Activated naive CD8-positive, alpha-beta T cell treated with anti-CD3 and anti-CD28 coated beads, Interleukin-2, amount 50 U/mL, for 24 hours (primary cell): ENCODE measurements at places on chromosomes 12 and 14.
A peak's percentile ranks its signal among the peaks of the same experiment; 100 is the strongest.

DNA sequence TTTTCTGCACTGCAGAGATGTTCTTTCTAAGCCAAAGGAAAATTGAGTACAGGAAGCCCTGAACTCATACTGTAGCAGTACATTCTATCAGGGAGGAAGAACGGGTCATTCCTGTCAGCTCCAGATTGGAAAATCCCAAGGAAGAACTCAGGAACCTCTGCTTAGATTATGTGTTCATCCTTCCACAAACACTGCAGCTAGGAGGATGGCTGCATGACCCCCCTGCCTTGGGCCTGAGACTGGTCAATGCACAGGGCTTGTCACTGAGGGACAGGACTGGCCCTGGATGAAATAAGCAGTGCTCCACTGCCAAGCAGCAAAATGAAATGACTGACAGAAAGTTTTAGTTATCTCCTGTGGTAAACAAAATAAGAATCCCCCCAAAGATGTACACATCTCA is 1406.8 kb upstream of the TMEM132C start:
- H3K36me3 ChIP-seq: no peaks in the 10 kb centered on the region
- no peak overlapping the region for H3K27ac ChIP-seq
- H3K27me3 ChIP-seq: peaks cover 2% of the 10 kb centered on the region

DNA sequence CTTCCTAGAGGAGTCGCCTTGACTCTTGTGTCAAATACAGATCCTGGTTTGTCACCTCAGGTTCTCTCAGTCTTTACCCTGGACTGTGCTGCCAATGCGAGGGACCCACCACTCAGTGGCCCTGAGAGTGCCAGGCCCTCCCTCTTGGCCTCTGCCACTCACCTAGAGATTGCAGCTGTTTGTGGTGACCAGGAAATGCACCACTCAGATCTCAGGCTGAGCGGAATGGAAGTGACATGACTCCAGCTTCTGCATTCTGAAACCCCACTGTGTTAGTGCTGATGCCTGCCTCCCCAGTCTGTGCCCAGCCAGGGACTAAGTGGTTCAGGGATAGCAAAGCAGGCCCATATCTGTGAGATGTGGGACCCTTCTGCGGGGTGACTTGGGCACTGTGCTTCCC is 27.8 kb upstream of the NEDD1 start:
- H3K27ac ChIP-seq: no peak overlapping the region
- no peak for DNase-seq
- no peaks in the 10 kb centered on the region for H3K36me3 ChIP-seq
- H3K4me1 ChIP-seq: no peaks in the 10 kb centered on the region
- peaks cover 8% of the 10 kb centered on the region for H3K27me3 ChIP-seq
- no peak overlapping the region for H3K4me3 ChIP-seq

DNA sequence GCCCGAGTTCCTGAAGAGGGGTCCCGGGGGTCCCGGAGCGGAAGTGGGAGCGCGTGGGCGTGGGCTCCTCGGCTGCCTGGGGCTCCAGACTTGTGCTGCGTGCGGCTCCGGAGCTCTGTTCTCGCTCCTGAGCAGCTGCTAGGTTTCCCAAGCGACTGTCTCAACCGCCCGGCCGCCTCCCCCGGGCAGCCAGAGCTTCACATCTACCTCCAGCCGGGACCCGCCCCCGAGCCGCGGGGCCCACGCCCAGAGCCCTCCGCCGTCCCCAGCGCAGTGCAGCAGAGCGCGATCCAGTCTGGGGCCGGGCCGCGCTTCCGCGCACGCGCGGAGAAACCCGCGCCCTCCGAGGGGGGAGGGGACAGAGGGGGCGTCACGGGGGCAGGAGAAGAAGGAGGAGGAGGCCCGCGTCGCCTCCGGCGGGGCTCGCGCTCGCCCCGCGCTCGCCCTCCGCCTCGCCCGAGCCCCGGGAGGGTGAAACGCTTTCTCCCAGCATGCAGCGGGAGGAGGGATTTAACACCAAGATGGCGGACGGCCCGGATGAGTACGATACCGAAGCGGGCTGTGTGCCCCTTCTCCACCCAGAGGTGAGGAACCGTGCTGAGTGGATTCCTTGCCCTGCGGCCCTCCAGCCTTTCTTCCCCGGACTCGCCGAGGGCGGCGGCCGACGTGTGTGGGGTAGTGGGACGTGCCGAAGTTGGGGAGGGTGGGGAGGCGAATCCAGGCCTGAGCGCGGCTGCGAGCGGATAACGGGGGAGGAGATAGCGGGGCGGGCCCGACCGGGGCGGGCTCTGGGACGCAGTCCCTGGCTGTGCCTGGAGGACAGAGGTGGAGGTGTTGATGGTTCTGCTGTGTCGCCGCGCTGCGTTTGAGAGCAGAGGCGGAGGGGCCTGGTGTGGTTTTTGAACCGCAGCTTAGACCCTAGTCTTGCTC is at the start of gene ZDHHC17:
Gene ZDHHC17 (plus strand): TSS at position 370 of the 930 bp plus-strand sequence. CDS start 122 bp downstream, at position 492.
- H3K27me3 ChIP-seq: no peaks in the 10 kb centered on the region
- peak within 1 kb of the TSS; percentile 96 for H3K27ac ChIP-seq
- no peaks in the 10 kb centered on the region for H3K36me3 ChIP-seq
- peaks cover 45% of the 10 kb centered on the region for H3K4me1 ChIP-seq
- H3K4me3 ChIP-seq: peak within 1 kb of the TSS; percentile 96
- peak; percentile 90 for DNase-seq

DNA sequence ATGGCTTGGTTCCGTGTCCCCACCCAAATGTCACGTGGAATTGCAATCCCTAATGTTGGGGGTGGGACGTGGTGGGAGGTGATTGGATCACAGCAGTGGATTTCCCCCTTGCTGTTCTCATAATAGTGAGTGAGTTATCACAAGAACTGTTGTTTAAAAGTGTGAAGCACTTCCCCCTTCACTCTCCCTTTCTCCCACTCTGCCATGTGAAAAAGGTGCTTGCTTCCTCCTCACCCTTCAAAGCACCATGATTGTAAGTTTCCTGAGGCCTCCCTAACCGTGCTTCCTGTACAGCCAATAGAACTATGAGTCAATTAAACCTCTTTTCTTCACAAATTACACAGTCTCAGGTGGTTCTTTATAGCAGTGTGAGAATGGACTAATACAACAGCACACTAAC is 5.3 kb upstream of the CEP128 start:
- peak overlapping the region; percentile 66 for H3K27ac ChIP-seq
- peaks cover 45% of the 10 kb centered on the region for H3K4me1 ChIP-seq
- H3K4me3 ChIP-seq: no peak overlapping the region
- peaks cover 6% of the 10 kb centered on the region for H3K27me3 ChIP-seq
- H3K36me3 ChIP-seq: peaks cover 4% of the 10 kb centered on the region

DNA sequence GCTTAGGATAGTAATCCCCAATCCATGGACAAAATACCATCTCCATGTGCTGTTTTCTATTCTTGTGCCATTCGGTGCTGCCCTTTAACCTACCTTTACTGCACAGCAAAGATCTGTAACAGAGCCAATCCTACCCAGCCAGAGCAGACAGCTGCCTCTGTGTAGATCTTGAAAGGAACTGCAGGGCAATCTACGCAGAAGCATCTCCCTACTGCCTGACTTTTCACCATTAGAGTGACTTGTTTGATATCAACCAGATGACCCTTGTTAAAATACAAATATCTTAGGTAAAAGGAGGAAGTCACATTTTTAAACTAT is 33.9 kb upstream of the PPM1A start:
- no peak overlapping the region for H3K27ac ChIP-seq
- H3K4me1 ChIP-seq: peaks cover 6% of the 10 kb centered on the region
- DNase-seq: no peak

GRCh38 chr12:74791365-74791764 is 253.7 kb downstream of the ATXN7L3B start:
- no peak for DNase-seq
- H3K27ac ChIP-seq: no peak overlapping the region
- H3K4me1 ChIP-seq: peaks cover 1% of the 10 kb centered on the region
- H3K4me3 ChIP-seq: no peak overlapping the region
- no peaks in the 10 kb centered on the region for H3K27me3 ChIP-seq

DNA sequence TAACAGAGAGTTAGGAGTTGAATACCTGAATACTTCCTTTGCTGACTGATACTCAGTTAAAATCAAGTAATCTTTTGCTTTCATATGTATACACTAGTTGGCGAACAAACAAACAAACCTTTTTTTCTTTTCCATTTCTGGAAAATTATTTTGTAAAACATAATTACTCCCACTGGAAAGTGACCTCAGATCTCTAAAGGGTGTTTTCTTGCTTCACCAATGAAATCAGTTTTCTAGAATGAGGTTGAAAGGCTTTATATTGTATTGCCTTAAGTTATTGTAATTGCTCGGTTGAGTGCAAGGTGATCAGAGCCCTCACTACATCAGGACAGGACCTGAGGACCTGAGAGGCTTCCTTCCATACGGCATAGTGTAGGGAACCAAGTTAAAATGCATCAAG is at the start of gene OR4K1:
Gene OR4K1 (plus strand): TSS at position 301 of the 400 bp plus-strand sequence. CDS start 4,750 bp downstream, outside the sequence.
- DNase-seq: no peak
- no peaks in the 10 kb centered on the region for H3K36me3 ChIP-seq
- H3K4me1 ChIP-seq: no peaks in the 10 kb centered on the region

- H3K4me1 ChIP-seq: peaks cover 23% of the 10 kb centered on the region
- DNase-seq: no peak
- H3K27me3 ChIP-seq: no peaks in the 10 kb centered on the region
- no peak overlapping the region for H3K4me3 ChIP-seq
- peaks cover 35% of the 10 kb centered on the region for H3K36me3 ChIP-seq
Measured at GRCh38 chr12:109902891-109903418, 2.9 kb downstream of the TCHP start.
